ENCODE measurements at places on chromosomes 16 and 17. TPM values are rescaled to one million over a fixed set of nuclear protein-coding genes. Genes with fewer than 3 reads are reported as not detected.

DNA sequence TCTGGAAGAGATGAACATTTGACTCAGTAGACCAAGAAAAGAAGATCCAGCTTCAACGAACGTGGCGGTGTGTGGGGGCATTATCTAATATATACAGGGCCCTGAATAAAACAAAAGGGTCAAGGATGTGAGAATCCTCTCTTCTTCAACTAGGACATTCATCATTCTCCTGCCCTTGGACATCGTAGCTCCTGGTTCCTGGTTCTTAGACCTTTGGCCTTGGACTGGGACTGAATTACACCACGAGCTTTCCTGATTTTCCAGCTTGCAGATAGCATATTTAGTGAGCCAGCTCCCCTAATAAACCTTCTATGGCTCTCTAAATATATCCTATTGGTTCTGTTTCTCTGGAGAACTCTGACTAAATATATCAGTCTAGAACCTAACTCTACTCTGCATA, 29.5 kb upstream of the HELZ start:
- no peaks in the 10 kb centered on the region for H3K4me1 ChIP-seq
- no peak overlapping the region for H3K27ac ChIP-seq
- DNase-seq = no peak
- no peaks in the 10 kb centered on the region for H3K27me3 ChIP-seq
- H3K4me3 ChIP-seq = no peak overlapping the region

NTN1 gene
- polyA plus RNA-seq = 9.6 TPM

DDX19B gene
- 13.0 TPM for polyA plus RNA-seq

- no peaks in the 10 kb centered on the region for H3K36me3 ChIP-seq
- peaks cover 34% of the 10 kb centered on the region for H3K4me1 ChIP-seq
- no peak for DNase-seq
- no peaks in the 10 kb centered on the region for H3K27me3 ChIP-seq
- H3K4me3 ChIP-seq = no peak overlapping the region
- H3K27ac ChIP-seq = no peak overlapping the region
These were observed 72.6 kb upstream of the LGALS9 start for GRCh38 chr17:27558341-27558740.

GRCh38 chr16:89985219-89985618, 34.0 kb downstream of the DBNDD1 start:
- H3K36me3 ChIP-seq = no peaks in the 10 kb centered on the region
- no peaks in the 10 kb centered on the region for H3K27me3 ChIP-seq
- DNase-seq = no peak
- H3K27ac ChIP-seq = no peak overlapping the region

CPNE7 gene
- not detected for polyA plus RNA-seq

DNA sequence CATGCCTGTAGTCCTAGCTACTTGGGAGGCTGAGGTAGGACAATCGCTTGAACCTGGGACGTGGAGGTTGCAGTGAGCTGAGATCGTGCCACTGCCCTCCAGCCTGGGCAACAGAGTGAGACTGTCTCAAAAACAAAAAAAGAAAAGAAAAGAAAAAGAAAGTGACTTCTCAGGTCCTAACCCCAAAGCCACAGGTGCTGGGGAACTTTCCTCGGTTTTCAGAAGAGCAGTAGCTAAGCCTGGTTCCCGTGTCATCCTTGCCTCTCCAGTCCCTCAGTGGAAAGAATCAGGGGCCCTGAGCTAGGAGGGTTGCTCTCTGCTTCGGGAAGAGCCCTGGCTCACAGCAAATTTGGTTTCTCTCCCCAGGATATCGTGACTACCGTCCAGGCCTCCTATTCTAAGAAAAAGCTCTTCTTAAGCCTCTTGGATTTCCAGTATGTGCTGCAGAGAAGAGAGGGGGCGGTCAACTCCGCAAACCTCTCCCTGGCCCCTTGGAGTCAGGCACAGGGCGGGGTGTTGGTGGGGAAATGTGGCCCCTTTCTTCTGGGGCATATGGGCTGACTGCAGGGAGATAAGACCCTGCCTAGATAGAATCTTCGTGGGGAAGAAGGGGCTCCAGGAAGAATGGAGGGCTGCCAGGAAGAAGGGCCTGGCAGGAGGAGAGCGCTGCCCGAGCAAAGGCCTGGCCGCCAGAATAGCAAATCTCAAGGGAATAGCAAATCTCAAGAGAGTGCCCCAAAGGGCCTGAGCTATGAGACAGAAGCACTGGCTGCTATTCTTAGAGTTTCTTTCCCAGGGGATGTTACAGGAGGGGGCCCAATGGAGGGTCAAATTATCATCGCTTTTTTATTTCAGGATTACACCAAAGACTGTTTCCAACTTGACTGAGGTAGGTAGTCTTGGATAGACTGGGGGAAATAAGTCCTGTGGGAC, 8.3 kb upstream of the NLRC5 start:
- no peak overlapping the region for H3K4me3 ChIP-seq

DNA sequence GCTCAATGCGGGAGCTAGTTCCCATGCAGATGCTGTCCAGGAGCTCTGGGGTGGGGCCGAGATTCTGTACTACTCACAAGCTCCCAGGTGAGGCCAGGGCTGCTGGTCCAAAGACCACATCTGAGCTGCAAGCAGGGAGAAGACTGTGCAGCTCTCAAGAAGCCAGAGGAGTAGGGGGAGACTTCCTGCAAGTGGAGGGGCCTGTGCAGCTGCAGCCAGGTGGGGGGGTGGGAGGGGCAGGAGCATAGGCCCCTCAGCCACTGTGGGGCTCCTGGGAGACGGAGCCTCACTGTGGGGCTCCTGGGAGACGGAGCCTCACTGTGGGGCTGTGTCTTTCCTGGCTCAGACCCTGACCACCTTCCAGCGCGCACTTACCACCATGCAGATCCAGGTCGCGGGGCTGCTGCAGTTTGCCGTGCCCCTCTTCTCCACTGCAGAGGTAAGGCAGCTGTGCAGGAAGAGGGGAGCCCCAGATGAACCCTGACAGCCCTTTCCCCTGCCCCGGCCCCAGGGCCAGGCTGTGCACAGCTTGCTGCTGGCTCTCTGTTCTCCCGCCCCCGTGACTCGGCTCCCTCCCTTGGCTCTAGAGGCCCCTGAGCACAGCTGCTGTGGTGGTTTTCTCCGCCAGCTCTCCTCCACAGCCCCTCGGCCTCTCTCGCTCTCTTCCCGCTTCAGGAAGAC, 24.3 kb upstream of the DNAI2 start:
- DNase-seq = peak; percentile 33
- H3K4me1 ChIP-seq = peaks cover 4% of the 10 kb centered on the region
- H3K27me3 ChIP-seq = no peaks in the 10 kb centered on the region

GRCh38 chr17:35844547-35844946, 24.1 kb downstream of the HEATR9 start:
- no peak overlapping the region for H3K27ac ChIP-seq
- no peak overlapping the region for H3K4me3 ChIP-seq
- peaks cover 2% of the 10 kb centered on the region for H3K36me3 ChIP-seq
- no peaks in the 10 kb centered on the region for H3K27me3 ChIP-seq
- DNase-seq = no peak
- no peaks in the 10 kb centered on the region for H3K4me1 ChIP-seq

FGF11 gene
- 9.6 TPM for polyA plus RNA-seq

GRCh38 chr17:80029258-80029974, 6.3 kb downstream of the TBC1D16 start:
- no peaks in the 10 kb centered on the region for H3K4me1 ChIP-seq
- H3K27me3 ChIP-seq = no peaks in the 10 kb centered on the region
- H3K27ac ChIP-seq = peak overlapping the region; percentile 58
- DNase-seq = peak; percentile 81
- no peak overlapping the region for H3K4me3 ChIP-seq

Data from heart left ventricle (tissue), 16 donors.